ENCODE measurements at places on chromosomes 1 and 21.
A peak's percentile ranks its signal among the peaks of the same experiment; 100 is the strongest.

GRCh38 chr1:74570797-74571492, 58.5 kb upstream of the LRRC53 start:
- no peak for DNase-seq

DNA sequence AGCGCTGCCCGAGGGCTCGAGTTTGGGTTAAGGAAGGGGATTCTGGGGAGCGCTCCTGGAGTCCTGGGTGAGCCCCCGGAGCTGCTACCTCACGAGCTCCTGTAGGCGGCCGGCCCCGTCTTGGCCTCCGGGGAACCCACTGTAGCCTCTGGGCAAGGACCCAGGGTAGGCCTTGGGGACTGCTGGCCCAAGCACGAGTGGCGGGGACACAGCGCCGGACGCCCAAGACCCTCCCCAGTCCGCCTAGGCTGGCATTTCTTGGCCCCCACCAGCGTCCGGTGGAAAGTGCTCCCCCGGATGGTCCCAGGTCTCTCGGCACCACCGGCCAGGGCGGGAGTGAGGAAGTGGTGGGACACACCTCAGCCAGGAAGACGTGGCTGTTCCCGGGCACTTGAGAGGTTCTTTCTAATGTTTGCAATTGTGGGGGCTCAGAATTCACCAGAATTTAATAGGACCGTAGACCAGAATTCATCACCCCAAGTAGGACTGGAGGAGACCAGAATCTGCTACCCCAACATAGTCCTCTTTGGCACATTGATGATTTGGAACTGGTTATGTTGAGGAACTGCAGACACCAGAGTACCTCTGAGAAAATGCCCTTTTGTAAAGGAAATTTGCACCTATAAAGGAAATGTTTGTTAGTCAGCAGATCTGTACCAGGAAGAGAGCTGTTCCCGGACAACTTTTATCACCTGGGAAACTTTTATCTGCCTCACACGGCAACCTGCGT, 622 bp upstream of the TMPRSS2 start:
- no peak for DNase-seq

DNA sequence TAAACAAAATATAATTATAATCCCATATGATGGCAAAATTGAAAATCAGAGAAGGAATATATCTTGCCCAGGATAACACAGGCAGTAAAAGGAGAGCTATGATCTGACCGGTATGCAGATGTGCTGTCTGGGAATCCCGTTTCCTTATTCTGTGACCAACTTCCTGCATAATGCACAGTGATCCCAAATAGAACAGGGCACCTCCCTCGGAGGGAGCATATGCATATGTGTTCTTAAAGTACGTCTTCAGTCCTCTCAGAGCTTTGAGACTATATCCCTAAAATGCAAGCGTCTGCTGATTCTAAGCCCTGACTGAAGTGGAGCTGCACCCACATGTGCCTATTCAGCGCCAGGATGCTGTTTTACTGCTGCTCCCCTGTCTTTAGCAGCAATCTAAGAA, 366.1 kb upstream of the PTBP2 start:
- DNase-seq: no peak

- DNase-seq: peak; percentile 79
Observed at GRCh38 chr1:94658221-94658620, 116.7 kb upstream of the F3 start.

DNA sequence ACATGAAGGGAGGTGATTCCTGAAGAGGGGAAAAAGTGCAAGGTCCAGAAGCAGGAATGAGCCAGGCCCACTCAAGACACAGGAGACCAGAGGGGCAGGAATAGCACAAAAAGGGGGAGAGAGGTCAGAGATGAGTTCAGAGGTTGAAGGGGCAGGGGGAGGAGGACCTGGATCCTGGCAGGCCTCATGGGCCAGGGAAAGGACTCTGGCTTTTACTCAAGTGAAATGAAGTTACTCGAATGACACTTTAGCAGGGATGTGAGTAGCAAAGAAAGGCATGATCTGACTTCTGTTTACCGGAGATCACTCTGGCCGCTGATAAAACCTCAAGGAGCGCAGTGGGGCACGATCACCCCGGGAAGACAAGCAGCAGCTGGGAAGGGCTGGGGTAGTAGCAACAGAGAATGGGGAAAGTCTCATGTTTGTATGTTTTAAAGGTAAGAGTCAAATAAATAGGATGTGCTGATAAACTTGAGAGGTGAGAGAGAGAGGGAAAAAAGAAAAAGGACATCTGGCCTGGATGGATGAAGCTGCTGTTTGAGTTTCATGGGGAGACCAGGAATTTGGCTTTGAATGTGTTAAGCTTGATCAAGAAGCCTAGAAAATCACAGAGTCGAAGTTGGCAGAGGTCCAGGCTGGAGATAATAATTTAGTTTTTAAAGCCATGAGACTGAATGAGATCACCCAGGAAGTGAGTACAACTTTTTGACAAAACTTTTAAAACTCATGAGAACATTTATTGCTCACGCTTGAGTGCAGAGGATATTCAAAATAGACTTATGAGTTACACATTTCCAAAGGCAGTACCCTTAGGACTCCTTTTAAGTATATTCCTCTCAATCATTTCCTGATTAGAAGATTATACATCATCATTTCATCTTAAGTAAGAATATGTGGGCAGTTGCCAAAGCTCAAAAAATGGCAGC, 156.0 kb downstream of the RERE start:
- DNase-seq: peak; percentile 91

DNA sequence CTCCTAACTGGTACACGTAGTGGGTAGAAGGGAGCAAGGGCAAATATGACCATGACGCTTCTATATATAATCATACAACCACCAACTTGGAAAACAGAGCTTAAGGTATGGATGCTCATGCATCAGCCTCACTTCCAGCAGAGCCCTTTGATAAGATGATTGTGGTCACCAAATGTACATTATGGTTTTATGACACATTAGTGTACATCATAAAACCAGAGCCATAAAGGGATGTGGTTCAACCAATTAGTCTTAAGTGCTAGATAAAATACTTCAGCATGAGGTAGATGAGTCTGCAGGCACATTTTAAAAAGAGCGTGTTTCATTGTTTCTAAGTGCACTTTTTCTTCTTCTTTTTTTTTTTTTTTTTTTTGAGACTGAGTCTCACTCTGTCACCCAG, 43.7 kb downstream of the NIBAN1 start:
- no peak for DNase-seq

DNA sequence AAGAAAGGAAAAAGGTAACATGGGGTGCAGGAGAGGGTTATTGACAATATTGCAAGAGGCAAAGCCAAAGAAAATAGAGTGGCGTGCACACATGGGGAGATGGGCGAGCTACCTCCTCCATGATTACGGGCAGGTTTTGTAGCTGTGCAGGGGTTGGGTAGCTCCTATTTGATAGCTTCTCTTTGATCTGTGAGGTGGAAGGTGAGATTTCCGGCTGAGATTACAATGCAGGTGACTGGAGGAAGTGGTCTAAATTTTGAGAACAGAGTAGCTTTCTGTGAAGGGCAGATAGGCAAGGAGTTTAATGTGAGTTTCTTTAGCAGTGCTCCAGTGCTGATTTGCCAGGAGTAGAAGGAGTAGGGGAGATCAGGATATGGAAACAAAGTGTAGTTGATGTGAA, 263.4 kb downstream of the PLA2G4A start:
- no peak for DNase-seq

- DNase-seq: peak; percentile 21
Observed at GRCh38 chr21:28393279-28393678, 599.4 kb downstream of the LTN1 start.

- no peak for DNase-seq
Observed at GRCh38 chr1:172726740-172727139, 67.8 kb downstream of the FASLG start.

- DNase-seq: peak; percentile 74
Observed at GRCh38 chr1:185439727-185440415, 122.8 kb upstream of the IVNS1ABP start.

- no peak for DNase-seq
Observed at GRCh38 chr1:227943381-227944089, 4.2 kb downstream of the WNT9A start.

GRCh38 chr1:9037476-9038337, 11.5 kb upstream of the SLC2A7 start:
- no peak for DNase-seq

DNA sequence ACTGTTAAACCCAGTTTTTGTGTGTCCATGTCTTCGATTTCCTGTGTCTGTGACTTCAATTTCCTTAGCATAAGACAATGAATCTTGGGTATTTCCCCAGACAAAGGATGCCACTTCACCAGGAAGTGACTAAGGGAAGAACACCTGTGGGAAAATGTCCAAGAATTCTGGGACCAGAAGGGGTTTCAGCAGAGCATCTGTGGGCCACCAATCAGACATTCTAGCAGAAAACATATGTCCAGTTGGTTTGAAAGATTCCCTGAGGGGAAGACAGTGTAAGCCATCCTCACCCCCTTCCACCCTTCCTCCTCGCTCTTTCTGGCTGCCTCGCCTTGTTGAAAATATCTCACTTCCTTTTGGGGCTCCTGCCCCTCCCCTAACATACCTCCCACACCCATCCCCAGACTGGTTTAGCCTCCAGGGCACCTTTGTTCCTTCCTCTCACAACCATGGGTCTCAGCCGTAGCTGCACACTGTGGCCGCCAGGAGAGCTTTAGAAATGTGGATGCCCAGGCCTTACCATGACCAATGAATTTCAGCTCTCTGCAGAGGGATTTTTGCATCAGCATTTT, 25.5 kb upstream of the IFNAR1 start:
- DNase-seq: no peak

DNA sequence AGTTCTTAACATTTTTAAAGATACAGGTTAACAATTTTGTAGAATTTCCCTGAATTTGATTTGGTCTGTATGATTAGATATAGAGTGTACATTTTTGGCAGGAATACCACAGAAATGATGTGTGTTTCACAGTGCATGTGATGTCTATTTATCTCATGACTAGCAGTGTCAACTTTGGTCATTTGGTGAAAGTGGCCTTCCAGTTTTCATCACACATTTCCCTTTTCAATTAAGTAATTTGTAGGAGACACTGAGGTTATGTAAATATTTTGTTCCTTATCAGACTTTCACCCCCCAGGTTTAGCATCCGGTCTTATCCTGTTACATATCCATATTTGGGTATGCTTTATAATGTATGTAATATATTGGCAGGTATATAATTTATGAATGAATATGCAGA, 41.8 kb downstream of the MAP3K7CL start:
- no peak for DNase-seq

- peak; percentile 91 for DNase-seq
Observed at GRCh38 chr1:208201229-208201628, 43.0 kb downstream of the PLXNA2 start.

DNA sequence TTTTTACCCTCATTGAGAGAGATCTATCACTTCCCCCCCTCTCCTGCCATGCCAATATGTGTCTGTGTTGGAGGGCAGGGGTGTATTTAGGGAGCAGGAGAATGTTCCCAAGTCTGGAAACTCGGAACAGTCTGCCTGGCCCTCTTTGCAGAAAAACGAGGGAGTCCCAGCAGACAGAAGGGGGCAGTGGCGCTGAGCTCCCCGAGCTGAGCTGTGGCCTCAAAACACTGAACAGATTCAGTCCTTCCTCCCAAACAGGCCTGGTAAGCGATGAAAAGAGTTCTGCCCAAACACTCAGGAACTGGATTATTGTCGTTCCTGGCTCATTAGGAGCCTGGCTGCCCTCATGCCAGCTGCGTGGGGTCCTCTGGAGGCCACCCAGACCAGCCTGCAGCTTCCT, 981 bp downstream of the CLDN14 start:
- no peak for DNase-seq
